ENCODE measurements at places on chromosomes 7 and 10. TPM values are rescaled to one million over a fixed set of nuclear protein-coding genes. Genes with fewer than 3 reads are reported as not detected.

Gene HPS1
- 55.2 TPM for polyA plus RNA-seq

Gene AKR1B15
- polyA plus RNA-seq, result not detected

Gene CAMK2B
- 0.14 TPM for polyA plus RNA-seq

Gene ALOX5
- not detected for polyA plus RNA-seq

Gene MACC1
- not detected for polyA plus RNA-seq

Gene OR2A2
- polyA plus RNA-seq, result not detected

Gene CDNF
- 1.1 TPM for polyA plus RNA-seq

Gene AKR1C4
- not detected for polyA plus RNA-seq

Gene SORCS1
- polyA plus RNA-seq, result not detected

Gene IDI2
- polyA plus RNA-seq, result not detected

Gene AQP1
- 0.55 TPM for polyA plus RNA-seq

Gene CC2D2B
- polyA plus RNA-seq, result not detected

- no peak for DNase-seq
These were observed 127.8 kb downstream of the RNF216 start for GRCh38 chr7:5653661-5654060.

- no peak for DNase-seq
These were observed 148.0 kb downstream of the BICC1 start for GRCh38 chr10:58660575-58661255.

DNA sequence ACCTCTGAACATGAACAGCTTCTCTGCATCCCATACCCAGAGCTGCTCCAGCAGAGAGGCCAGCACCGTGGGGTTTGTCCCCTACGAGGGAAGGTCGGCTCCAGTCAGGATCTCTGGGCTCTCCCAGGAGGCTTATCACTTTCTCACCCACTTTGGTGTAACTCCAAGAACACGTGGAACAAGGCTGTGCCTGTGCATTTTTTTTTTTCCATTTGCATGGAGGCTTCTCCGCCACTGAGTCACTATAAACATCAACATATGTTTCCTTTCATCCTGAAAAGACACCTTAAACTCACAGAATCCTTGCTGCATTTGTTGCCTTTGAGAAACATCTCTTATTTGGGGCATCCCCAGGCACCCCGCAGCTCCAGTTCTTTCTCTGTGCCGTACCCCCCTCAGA is 29.4 kb upstream of the ECHDC3 start:
- peak; percentile 27 for DNase-seq

GRCh38 chr7:10634239-10634638 is 339.4 kb upstream of the PHF14 start:
- no peak for DNase-seq

- no peak for DNase-seq
These were observed 243.4 kb upstream of the FZD1 start for GRCh38 chr7:91020636-91021385.

GRCh38 chr7:43211693-43212092 is 99.2 kb downstream of the HECW1 start:
- DNase-seq, result no peak

GRCh38 chr10:49394933-49395740 is 752 bp downstream of the DRGX start:
- DNase-seq, result no peak

DNA sequence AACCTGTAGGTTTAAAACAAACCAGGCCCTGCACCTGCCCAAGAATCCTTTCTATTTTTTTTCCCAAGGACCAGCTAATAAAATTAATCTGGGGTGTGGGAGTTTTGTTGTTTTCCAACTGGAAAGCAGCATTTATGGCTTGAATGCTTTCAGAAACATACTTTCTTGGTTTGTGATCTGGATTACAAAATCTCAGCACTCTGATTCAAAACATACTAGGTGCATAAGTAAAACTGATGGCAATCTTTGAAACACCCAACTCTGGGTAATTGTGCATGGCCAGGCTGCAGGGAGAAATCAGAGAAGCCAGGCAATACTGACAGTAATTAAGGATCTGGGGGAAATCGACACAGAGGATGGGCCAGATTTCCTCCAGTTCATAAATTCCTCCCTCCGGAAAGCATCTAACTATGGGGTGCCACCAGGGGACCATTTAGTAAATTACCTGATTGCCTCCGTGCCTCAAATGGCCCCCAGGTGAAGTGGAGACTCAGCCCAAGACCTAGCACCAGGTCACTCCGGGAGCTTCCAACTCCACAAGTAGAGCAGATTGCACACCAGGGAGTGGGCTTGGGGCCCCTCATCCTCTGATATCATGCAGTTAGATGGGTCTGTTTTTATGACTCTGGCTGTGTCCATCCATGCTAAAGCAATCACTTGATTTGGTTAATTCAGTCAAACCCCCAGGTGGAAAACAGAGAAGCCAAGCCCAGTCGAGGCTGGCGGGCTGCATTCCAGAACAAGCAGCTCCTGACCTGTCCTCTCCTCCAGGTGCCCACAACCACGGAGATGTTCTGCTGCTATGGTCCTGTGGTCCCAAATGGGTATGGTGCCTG is 15.2 kb upstream of the C10orf53 start:
- no peak for DNase-seq

- DNase-seq, result peak; percentile 85
These were observed 18.4 kb downstream of the TSPAN14 start for GRCh38 chr10:80472234-80473095.

GRCh38 chr10:127154831-127155620 is 41.4 kb downstream of the INSYN2A start:
- peak; percentile 58 for DNase-seq

- DNase-seq, result peak; percentile 6
These were observed at the start of gene ELMO1 for GRCh38 chr7:37448636-37449361. Gene ELMO1 (minus strand): TSS chr7:37448864. CDS start chr7:37342690, 106,174 bp downstream.

DNA sequence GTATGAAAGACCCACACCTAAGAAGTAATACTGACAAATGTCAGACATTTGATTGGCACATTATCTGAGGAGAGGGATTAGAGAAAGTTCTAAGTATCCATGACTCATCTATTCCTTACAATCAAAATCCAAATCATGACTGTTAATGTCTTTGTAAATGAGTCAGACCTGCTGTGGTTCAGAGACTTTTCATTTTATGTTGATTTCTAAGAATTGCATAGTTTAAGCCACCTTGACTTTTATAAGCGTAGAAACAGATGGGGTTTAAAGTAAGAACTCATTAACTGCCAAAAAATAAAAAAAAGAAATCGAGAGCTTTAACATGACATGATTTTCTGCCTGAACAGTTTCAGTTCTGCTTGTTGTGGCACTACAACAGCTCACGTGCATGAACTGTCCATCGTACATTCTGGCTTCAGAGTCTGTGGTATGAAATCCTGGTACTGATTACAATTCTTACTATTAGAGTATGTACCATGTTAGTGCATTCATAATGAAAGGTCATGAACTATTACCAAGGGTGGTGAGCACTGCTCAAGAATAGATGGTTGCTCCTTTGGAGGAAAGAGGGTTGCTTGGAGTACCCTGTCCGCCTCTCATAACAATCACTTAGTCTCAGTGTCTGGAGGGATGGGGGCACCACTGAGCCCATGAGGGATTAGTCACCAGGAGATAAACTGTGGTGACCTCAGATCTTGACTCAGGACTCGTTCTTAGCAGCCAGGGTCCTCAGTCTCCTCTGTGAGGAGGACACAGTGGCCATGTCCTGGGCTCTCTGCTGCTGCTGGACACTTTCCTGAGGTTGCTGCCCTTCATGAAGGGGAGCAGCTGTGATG is 42.2 kb downstream of the ACSM6 start:
- DNase-seq, result peak; percentile 81

DNA sequence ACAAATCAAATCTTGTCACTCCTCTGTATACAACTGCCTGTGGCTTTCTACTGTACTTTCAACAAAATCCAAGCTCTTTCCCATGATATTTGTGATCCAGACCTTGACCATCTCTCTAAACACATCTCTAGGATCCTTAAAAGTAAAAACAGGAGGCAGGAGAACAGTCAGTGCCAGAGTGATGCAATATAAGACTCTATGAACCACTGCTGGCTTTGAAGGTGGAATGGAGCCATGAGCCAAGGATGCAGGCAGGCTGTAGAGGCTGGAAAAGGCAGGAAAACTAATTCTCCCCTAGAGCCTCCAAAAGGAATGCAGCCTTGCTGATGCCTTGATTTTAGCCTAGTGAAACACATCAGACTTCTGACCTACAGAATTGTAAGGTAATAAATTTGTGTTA is 45.5 kb upstream of the LRRN3 start:
- peak; percentile 30 for DNase-seq

DNA sequence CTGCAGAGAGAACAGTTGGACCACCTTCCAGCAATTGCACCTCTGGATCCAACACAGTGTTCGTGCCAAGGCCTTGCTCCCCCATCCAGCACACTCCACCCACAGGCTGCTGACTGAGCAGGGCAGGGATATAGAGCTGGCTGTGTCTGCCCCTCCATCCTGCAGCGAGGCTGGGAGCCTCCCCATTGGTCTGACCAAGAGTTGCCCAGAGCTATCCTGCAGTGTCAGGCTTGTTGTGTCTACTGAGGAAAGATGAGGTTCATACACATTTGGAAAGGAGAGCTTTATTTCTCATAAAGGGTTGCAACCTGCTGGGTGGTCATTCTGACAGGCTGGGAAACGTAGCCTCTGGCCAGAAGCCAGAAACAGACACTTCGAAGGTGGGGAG is 27.1 kb downstream of the PRF1 start:
- DNase-seq, result no peak

- no peak for DNase-seq
These were observed 29.3 kb downstream of the DOCK4 start for GRCh38 chr7:112176693-112177415.

DNA sequence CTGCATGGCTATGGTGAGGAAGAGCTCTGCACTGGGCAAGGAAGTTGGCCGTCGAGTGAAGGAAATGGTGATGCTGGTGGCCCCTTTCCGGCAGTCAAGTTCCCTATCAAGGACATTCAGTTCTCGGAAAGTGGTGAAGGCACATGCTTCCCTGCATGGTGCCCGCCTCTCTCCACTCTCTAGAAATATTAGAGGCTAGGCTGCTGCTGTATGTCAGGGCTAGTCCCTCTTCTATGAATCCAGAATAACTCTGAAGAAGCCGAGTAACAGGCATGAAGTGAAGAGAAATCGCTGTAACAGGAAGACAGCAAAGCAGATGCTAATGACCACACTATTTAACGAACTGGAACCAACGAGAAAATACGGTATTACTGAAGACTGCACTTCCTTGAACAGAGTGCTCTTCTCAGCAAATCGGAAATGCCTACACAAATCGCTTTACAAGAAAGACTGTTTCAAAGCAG is 5.4 kb downstream of the IDI1 start:
- no peak for DNase-seq

DNA sequence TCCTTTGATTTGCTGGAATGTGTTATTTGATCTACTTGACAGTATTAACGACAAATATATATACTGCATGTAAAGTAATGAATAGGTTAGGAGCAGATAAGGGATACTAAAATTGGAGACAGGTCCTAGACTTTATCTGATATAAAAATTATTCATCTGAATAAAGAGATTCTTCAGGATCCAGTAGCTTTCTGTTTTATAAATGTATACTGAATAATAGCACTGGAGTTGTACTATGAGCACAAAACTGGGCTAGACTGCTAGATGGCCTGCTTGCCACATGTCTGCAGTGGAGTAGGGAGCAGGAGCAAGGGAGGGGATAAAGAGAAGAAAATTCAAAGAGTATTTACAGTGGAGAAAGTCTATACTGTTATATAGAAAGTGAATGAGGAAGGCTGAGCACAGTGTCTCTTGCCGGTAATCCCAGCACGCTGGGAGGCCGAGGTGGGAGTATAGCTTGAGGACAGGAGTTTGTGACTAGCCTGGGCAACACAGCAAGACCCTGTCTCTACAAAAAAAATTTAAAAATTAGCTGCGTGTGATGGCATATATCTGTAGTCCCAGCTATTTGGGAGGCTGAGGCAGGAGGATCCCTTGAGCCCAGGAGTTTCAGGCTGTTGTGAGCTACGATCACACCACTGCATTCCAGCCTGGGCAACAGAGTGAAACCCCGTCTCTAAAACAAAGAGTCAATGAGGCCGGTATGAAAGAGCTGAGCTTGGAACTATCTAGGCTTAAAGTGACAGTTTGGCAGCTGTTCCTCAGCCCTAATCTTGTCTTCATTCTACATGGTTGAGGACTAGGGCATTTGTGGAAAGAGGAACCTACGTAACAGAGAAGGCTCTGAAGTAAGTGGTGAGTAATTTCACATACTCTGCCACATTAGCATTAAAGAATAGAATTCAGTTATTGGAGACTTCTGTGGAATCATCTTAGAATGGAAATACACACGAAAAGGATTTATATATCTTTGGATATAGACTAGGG is 41.8 kb downstream of the CD36 start:
- DNase-seq, result no peak

DNA sequence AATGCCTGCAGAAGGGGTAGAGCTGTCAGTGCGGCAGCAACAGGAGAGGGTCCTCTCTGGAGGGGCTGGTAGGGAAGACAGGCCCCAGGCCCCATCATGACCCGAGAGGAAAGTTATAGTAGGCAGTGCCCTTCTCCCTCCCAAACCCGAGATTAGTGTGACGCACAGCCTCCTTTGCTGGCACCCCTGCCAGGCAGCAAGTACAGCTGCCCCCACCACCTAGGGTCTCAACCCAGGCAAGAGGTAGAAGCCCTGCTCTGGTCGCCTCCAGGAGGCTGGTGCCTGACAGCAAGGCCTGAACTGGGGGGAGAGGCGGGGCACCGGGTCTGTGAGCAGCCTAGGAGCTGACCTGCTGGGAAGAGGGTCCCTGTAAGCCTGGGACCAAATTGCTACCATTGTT is 15.5 kb downstream of the LOXL4 start:
- DNase-seq, result no peak

DNA sequence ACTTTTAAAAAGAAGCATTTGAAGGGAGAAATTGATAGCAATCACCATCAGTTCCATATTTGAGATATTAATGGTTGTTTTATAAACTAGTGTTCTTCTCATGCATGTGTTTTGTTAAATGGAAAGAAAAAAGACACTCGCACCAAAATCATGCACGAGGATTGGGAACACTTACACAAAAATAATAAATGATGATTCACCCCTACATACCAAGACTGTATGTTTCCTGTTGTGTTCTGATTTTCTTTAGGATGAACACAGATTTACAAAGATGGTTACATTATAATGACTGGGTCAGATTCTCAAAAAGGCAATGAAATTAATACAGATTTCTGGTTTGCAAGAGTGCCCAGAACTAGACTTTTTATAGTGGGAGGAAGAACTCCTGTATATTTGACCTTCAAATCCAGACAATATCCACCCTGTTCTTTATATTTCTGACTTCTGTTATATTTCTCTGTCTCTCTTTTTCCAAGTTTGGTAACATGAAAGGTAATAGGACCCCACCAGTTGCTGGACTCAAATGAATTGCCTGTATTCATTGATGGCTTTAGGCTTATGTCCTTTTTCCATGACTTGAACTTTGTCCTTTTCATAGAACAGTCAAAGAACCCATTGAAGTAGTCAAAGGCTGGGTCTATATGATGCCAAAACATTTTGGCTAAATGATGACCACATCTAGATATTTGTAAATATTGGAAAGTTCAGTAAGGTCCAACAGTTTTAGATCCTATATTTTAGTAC is 54.4 kb downstream of the SEMA3A start:
- peak; percentile 52 for DNase-seq

GRCh38 chr10:20128811-20129210 is 312.6 kb downstream of the PLXDC2 start:
- DNase-seq, result no peak

GRCh38 chr7:39688611-39689480 is 65.5 kb downstream of the RALA start:
- no peak for DNase-seq
